ENCODE measurements at places on chromosomes 13 and 19.

DNA sequence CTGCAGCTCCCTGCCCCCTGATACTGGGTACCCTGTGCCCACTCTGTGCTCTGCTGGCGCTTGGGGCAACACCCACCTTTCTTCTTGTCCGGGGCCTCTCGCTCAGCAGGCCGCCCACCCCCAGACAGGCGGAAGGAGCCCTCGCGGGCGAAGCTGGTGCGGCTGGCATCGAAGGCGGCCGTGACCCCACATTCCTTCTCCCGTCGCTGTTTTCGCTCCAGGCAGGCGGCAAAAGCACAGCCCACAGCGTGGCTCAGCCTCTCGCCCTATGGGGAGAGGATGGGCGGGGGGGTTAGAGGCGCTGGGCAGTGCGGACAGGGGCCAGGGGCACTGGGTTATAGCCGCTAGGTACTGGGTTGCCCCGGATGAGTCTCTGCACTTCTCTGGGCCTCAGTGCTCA lies 13.3 kb downstream of the NUMBL start:
- no peak for DNase-seq

GRCh38 chr13:58142952-58143351 lies 511.4 kb downstream of the PCDH17 start:
- no peak for DNase-seq

DNA sequence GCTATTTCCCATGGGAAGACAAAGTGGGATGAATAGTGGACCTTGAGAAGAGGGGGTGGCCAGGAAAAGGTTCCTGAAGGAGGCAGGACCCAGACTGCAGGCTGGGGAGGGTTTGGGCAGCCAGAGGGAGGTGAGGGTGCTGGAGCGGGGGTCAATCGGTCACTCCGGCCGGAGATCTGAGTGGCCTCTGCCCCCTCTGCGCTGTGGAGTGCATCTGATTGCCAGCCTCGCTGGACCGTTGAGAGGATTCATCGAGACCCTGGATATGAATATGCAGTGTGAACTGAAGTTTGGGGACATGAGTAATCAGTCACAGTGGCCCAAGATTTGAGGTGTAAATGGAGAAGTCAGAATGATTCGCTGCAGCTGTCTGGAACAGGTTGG lies 5.5 kb upstream of the ZNF580 start:
- no peak for DNase-seq

DNA sequence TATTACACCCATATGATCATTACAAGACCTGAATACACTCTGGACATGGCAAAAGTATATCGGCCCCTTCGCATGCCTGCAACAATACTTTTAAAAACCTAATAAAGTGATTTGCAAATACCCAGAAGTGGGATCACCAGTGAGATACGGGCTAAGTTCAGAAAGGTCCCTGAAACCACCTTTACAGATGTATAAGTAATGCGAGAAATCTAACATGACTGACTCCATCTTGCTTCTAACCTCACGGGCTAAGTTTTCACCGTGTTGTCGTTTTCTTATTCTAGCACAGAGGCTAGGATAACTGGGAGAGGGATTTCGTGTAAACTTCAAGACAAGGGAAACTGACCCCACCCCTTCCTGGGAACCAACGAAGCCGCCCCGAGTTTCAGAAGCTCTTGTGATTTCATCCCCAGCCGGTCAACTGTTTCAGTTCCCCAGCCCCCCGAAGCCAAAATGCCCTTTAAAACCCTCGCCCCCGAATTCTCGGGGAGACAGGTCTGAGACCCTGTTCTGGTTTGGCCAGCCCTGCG lies 703 bp downstream of the NEK3 start:
- DNase-seq, result no peak

DNA sequence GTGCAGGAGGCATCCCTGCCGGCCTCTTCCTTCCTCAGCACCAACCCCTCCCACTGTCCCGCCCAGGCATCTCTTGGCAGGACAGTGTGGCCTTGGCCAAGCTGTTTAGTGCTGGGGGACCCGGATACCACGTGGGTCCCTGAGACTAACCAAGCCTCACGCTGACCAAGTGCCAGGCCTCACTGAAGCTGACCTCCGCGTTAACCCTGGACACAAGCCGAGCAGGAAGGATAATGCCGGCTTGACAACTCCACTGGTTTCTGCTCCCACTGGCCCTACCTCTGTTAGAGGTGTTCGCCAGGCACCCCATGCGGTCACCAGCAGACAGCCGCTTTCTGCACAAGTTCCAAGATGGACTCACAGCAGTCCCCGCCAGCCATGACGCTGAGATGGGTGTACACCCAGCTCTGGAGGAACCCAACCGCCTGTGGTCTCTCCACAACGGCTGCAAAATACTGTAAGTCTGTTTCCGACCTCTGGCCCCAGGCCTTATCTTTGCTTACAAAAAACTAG lies 12.4 kb downstream of the GRTP1 start:
- no peak for DNase-seq

- DNase-seq, result no peak
Measured at GRCh38 chr19:13275016-13275722, 125.0 kb downstream of the IER2 start.

- DNase-seq, result no peak
Measured at GRCh38 chr19:2426611-2427428, 566 bp downstream of the TIMM13 start.

DNA sequence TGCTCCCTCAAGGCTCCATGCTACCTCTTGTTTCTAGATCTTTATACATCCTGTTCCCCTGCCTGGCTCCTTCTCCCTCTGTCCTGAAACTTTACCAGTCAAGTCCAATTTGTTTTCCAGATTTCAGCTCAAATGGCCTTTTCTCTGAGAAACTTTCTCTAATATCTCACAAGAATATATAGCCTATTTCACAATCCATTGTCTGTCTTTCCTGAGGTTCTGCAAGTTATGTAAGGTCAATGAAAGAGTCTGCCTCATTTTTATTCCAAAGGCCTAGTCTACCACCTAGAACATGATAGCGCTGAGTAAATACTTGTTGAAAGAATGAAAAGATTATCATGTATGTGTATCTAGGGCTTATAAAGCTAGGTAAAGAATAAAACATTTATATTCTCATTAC lies 348.8 kb downstream of the SPRY2 start:
- DNase-seq, result no peak
